NCI-H524 (cell line): ENCODE measurements at places on chromosomes 5 and 9.

- no peak for DNase-seq
These were observed 286.0 kb upstream of the DAP start for GRCh38 chr5:11047030-11047429.

- no peak for DNase-seq
These were observed 972.4 kb upstream of the ACO1 start for GRCh38 chr9:31412081-31412480.

- no peak for DNase-seq
These were observed 17.1 kb downstream of the FBXO10 start for GRCh38 chr9:37559125-37559524.

DNA sequence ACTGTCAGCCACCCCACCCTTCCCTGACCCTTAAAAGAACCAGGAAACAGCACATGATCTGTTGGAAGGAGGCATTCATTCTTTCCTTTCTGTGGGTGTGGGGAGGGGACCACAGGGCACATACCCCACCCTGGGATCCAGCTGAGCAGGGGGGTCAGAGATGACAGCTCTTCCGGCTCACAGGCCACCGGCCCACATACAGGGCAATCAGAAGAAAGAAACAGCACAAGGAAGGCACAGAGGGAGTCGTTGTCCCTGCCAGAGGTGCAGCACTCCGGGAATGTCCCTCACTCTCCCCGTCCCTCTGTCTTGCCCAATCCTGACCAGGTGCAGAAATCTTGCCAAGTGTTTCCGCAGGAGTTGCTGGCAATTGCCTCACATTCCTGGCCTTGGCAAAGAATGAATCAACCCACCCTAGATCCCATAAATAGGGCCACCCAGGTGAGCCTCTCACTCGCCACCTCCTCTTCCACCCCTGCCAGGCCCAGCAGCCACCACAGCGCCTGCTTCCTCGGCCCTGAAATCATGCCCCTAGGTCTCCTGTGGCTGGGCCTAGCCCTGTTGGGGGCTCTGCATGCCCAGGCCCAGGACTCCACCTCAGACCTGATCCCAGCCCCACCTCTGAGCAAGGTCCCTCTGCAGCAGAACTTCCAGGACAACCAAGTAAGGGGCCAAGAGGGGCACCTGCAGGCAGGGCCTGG is at the start of gene LCN2:
Gene LCN2, plus strand, starts transcription at position 453 of the 701 bp plus-strand sequence. Its CDS starts 73 bp downstream, at position 526.
- no peak for DNase-seq

DNA sequence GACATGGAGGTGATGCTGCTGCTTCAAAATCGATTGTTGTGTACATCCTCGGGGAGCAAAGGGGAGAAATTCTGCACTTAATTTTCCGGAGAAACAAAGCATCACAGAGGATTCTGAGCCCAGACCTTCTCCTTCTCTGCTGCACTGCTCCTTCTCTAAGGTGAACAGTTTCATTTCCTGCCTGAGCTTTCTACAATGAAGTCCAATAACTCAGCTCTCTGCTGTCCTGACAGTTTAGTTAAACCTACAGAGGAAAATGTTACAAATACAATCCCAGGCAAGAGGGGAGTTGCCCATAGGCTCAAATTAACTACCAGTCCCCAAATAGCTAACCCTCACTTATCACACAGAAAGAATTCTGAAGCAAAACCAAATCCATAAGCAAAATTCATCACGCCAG is 206.3 kb downstream of the EFNA5 start:
- DNase-seq, result no peak

GRCh38 chr9:132457504-132458236 is 47.7 kb downstream of the CFAP77 start:
- DNase-seq, result no peak

GRCh38 chr9:99451112-99451606 is 229.1 kb downstream of the SEC61B start:
- no peak for DNase-seq

GRCh38 chr5:71946343-71947030 is 160.8 kb upstream of the MAP1B start:
- DNase-seq, result no peak

DNA sequence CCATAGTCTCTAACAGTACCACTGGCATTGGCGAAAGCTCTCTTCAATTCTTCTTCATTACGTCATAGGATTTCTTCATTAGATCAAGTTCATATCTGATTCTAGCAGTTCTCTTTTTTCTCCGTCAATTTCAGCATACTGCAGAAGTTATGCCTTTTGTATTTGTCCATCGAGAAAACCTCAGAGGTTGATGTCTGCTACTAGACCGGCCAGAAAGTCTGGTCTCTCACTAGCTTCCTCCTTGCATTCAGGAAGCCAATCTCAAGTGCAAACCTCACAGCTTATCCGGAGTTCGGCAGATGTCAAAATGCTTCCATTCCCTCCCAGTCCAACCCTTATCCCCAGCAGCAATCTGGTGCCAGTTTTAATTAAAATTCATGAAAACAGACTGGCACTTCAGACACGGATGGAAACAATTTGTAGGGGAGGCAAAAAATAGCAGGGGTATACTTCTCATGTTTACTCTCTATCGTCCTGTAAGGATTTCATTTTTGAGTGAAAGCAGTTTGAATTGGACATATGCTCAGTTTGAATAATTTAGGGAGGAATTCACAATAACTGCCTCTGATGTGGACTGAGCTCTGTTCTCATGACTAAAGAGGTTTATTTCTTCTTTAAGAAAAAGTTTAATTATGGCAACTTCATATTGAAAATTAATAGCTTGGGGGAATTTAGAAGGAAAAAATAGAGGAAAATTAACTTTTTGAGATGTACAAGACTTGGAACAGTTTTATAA is 56.4 kb upstream of the TMC1 start:
- DNase-seq, result peak; percentile 75

DNA sequence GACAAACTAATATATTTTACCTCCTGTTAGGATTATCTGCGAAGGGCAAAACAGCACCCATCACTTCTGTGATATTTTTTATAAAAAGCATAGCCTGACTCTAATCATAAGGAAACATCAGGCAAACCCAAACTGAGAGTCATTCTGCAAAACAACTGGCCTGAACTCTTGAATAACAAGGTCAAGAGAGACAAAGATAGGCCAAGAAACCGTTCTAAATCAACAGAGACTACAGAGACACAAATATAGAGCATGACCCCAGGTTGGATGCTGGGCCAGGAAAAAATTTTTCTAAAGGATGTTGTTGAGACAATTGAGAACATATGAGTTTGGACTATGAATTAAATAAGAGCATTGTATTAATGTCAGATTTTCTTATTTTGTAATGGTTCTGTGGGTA is 384.9 kb downstream of the NFIB start:
- DNase-seq, result no peak

- DNase-seq, result no peak
These were observed 351.9 kb downstream of the NFIB start for GRCh38 chr9:13962006-13962405.

- no peak for DNase-seq
These were observed 923 bp upstream of the ZBTB5 start for GRCh38 chr9:37466037-37466709.

DNA sequence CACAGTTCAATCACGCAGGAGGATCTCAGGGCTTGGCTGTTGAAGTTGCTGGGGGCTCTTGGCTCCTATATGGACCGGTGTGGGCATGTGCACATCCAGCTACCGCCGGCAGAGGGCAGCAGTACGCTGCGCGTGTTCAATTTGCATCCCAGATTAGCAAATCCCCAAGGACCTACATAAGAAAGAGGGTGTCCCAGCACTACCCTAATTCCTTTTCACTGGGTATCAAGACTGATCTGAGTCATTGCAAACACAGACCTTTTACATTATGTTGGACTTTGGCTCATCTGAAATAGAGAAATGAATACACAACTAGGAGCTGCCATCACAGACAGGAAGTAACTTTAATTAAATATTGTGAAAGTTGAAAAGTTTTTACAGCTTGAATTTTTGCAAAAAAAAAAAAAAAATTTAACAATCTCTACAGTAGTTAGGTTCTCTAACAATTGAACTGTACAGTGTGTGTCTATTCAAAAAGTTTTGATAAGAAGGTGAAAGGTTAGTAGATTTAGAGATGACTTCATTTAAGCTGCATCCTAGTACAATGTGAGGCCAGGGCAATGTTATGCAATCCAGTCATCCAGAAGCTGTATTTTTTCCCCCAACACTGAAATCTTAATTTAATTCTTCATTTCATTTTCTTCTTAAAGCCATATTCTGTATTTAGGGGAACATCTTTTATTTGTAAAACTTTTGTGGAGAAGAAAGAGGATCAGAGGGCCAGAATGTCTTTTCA is 404.0 kb downstream of the EBF1 start:
- DNase-seq, result peak; percentile 60

DNA sequence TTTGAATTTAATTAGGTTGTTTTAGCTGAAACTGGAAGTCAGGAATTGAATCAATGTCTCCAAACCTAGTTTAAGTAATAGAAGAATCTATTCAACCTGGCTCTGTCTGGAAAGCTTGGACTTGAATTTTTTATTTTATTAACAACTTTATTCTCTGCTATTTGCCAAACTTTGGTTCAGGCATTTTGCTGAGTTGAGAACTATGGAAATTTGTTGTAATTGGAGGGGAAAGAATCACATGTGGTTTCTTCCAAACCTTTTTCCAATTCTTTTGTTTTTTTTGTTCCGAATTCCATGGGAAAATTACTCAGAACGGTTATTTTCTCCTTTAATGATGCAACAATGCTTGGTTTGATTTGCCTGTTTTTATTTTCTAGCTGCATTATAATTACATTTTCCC is 98.2 kb upstream of the RPS23 start:
- DNase-seq, result no peak

GRCh38 chr9:133839822-133840329 is 101.7 kb upstream of the SARDH start:
- peak; percentile 73 for DNase-seq

GRCh38 chr5:151620461-151620840 is 29.3 kb upstream of the FAT2 start:
- DNase-seq, result no peak

GRCh38 chr5:170619869-170620268 is 116.0 kb downstream of the KCNIP1 start:
- no peak for DNase-seq

DNA sequence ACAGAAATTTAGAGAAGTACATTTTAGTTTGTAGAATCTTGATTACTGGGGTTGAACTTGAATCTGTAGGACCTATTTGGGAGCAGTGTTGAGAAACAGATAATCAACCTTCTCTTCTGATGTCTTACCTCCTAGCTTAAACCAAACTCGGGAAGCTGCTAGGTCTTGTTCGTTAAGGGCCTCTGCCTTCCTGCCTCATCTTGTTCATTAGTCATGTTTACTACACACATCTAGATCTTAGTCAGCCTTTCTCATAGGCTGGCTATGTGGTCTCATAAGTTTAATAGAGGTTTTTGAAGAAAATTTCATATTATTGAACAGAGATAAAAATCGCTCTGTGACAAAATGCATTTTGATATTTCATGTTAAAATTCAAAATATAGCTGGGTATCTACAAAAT is 331.0 kb upstream of the EDIL3 start:
- DNase-seq, result no peak
